ENCODE measurements at places on chromosomes 1 and 21.
A peak's percentile ranks its signal among the peaks of the same experiment; 100 is the strongest.

DNA sequence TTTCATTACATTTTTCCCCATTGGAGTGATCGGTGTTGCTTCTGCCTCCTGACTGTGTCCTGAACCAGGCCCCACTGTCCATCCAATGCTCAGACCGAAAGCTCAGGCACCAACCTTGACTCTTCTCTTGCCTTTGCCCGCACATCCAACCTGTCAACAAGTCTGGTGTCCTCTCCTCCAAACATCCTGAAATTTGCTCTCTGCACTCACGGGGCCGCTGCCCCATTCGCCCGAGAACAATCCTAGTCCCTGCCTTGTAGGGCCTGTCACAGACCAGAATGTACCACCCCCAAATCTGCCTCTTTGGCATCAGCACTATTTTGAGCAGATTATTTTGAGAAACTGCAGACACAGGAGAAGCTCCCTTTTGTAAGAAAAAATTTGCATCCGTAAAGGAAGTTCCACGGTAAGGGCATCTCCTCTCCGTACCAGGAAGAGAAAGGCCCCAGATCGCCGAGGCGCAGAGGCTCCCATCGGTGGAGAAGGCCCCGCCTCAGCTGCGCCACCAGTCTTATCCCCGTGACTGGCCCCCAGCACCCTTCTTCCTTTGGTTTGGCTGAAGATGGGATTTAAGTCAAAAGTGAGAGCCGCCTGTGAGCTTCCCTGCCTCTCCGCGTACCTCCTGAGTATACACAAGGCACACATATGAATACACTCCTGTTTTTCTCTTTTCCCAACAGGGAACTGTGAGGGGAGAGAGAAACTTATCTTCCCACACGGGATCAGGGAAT, 7.1 kb downstream of the MORN1 start:
- no peak for DNase-seq

GRCh38 chr1:220321758-220322157, 49.5 kb upstream of the RAB3GAP2 start:
- no peak for DNase-seq

GRCh38 chr1:193850745-193851144, 664.3 kb upstream of the B3GALT2 start:
- DNase-seq = no peak

- DNase-seq = peak; percentile 24
Observed at GRCh38 chr1:215192306-215192705, 109.8 kb downstream of the KCNK2 start.

GRCh38 chr1:229420765-229421164, 13.1 kb downstream of the ACTA1 start:
- no peak for DNase-seq

DNA sequence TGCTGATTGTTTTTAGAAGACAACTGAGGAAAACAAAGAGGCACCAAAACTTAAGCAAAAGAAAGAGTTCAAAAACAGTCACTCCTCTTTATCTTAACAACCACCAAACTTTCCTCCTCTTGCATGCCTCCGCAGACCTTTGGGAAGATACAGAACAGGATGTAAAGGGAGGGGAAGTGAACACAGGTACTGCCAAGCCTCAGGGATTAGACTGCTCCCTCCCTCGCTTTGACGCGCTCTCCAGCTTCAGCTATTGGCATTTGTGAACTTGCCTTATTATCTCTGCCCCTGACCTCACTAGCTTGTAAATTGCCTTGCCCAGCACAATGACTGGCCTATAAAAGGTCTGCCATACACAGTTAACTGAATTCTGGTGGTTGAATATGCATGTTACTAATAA, 4.8 kb upstream of the SRP9 start:
- no peak for DNase-seq

DNA sequence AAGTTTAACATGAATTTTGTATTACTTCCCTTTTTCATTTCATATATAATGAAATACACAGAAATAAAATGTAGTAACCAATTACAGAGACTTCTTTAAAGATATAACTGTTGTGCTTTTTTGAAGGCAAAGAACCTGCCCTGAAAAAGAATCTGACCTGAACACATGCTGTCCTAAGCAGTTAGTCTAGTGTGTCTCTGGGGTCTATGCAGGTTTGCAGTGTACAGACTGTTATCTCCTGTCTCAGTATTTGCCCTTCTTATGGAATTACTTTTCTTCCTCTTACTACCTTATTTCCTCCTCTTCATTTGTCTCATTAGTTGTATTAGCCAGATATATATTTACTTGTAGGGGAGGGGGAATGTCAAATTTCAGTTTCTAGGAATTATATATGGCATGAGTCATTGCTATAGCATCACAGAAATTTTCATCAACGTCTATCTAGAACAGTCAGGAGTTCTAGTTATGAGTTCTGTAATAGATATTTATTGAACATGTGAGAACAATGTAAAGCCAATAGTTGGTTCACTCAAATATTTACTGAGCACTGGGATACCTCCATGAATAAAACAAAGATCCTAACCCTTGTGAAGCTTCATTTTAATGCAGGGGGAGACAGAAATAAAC, 28.4 kb upstream of the PLEKHO1 start:
- DNase-seq = no peak

GRCh38 chr1:22031214-22031962, 21.1 kb upstream of the CDC42 start:
- no peak for DNase-seq

GRCh38 chr21:43758811-43759210, 17.3 kb downstream of the CSTB start:
- DNase-seq = no peak

- DNase-seq = no peak
Observed at GRCh38 chr21:40512590-40512989, 334.4 kb downstream of the DSCAM start.

DNA sequence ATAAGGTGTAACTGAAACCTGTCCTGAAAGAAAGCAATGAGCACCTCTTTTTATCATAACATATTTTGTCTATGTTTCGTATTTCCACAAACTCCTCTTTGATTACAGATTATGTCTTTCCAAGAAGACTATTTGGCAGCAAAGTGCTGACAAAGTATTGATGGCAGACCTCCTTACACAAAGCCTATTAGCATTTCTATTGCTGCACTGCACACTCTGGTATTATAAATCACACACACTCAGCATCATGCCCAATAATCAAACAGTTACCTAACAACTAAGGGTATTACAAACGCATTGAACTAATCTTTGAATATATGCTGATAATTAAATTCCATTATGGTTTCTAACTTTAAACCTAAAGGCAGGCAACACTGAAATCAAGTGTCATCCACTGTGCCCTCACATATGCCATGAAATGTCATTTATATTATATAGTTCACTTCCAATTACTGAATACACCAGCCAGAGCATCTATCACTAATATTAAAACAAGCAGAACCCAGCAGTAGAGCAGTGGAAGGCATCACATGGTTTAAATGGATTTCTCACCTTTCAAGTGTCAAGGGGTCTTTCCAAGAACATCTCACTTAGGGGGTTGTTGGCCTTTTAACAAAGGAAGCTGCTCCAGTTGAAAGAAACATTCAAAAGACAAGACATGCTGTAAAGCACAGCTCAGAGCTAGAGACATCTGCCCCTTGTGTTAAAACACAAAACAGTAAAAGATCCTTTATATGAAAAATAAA, 239.1 kb downstream of the RERE start:
- no peak for DNase-seq

GRCh38 chr1:22153660-22154437, 11.0 kb upstream of the WNT4 start:
- DNase-seq = no peak

DNA sequence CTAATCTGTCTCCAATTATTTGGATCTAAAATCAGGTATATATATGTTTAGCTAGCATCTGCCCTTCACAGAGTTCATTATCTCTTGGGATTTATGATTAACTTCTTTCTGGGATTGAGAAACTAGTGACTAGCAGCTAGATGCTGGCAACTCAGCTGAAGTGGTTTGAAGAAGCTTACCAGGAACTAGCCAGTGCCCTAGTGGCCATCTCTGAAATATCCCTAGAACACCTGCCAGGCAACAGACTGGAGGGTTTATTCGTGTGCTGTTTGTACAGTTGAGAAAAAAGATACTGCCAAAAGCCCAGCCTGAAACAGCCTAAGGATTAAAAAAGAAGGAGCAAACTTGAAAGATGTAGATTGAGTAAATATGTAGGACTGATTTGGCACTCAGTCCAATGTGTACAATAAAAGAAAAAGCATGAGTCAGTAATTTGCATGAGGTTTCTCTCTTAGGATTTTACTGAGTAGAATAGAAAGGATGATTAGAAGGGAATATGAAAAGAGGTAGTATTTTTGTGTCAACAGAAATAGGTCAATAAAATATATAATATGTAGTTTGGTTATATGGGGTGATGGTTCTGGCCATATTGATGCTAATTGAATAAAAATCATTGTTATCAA, 1144.6 kb upstream of the ADGRL2 start:
- DNase-seq = peak; percentile 1

GRCh38 chr1:33438364-33439160, 7.7 kb upstream of the PHC2 start:
- DNase-seq = no peak

DNA sequence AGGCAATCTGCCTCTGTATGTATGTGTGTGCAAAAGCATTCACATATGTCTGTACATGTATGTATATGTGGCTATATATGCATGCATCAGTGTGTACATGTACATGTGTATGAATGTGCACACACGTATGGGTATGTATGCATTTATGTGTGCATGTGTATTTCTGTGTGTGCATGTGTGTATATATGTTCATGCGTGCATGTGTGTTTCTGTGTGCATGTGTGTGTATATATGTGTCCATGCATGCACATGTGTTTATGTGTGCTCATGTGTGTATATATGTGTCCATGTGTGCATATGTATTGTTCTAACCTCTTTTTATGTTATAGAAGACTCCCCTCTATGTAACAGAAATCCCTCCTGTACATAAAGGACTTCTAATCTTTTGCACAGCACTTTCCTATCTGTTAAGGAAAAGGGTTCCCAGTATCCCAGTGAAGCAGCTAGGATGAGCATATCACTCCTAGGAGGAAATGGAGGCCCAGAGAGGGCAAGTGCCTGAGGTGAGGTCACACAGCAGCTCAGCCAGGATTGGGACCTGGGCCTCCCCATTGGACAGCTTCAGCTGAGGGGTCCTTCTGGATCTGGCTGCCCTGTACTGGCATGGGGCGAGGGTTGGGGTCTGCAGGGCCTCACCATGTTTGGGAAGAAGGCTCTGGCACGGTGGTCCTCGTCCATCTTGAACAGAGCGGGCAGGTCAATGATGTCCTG, 15.8 kb upstream of the SDHB start:
- DNase-seq = no peak

DNA sequence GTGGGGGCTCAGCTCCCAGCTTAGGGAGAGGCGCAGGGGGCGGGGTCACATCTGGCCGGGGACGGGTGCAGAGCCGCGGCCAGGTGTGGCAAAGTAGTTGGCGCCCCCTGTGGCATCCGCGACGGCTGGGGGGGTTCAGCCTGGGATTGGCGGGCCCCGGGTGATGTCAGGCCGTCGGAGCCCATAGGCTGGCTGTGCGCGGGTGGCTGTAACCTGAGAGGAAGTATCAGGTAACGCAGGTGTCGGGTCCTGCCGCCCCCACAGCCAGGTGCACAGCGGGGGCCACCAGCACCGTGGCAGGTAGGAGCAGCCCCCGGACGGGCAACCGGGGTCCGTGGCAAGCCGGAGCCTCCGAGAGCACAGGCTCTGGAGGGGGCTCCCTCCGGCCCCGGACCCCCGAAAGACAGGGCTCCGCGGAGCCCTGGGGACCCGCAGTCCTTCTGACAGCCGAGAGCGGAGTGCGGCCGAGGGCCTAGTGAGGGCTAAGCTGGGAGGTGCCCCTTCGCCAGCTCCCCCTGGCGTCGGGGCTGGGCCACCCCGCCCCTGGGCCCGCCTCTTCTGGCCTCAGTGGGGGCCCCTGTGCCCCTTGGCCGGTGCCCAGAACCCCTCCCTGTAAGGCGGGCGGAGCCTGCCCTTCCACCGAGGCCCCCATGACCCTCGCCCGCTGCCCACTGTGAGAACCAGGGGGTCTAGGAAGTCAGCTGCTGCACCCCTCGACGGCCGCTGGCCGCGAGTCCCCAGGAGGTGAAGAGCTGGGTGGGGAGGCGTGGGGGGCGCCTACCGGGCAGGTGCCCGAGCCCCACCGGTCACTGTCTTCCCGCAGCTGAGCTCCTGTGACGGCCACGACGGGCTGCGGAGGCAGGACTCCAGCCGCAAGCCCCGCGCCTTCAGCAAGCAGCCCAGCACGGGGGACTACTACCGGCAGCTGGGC, 17.9 kb downstream of the TNFRSF25 start:
- no peak for DNase-seq

DNA sequence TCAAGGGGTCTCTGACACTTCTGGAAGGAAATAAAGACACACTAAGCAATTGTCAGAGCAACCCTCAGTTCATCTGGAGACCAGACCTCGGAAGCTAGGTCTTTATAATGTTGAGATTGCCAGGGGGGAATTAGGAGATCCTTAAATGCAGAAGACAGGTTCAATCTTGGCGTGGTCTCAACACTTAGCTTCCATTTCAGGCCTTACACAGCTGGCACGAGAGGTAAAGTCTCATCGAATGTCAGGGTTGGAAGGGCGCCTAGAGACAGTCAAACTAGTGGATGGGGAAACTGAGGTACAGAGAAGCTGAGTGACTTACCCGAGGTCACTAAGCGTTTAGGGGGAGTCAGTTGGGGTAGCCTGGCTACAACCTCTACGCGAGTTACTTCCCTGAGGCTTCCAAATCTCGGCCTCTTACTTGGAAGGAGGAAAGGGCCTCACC, 562 bp upstream of the EPB41 start:
- DNase-seq = no peak

DNA sequence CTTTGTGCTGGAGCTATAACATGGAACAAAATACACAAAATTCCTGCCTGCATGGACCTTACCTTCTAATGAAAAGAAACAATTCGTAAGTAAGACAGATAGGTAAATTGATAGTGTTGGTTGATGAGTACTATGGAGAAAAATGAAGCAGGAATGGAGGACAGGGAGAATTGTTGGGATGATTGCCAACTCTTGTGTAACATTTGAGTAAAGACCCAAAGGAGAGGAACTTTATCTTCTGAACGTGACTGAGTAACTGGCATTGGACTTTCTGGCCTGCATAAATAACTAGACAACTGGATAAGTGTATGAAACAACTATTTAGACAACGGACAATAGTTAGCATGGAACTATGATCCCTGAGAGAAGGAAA, 6.8 kb upstream of the EFCAB14 start:
- DNase-seq = no peak

GRCh38 chr1:16206547-16207317, 5.7 kb downstream of the ARHGEF19 start:
- peak; percentile 98 for DNase-seq

DNA sequence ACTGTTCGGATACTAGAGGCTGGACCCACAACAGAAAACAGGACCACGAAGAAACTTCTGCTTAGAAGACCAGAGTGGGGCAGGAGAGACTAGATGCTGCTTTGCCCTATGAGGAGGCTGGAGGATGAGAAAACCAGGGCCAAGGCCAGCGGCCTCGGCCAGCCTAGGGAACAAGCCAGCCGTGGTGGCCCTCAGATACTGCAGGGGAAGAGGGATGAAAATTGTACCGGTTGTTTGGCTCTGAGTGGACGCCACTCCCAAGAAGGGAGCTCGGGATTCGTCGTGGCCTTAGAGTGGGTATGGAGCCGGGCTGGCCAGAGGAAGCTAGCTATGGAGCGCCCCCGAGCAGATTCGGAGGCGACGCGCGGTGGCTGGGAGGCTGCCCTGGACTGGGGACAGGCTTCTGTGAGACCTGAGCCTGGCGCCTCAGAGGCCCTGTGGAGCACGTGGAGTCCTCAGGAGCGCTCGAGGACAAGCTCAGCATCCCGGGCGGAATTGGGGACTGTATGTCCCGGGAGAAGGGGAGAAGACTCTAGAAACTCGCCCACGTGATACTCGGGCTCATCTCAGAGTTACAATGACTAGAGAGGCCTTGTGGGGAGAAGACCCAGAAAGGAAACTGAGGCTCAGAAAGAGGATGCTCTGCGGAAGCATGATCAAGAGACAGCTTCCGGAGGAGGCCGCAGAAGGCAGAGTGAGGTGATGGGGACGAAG, 2.8 kb downstream of the PRRX1 start:
- peak; percentile 51 for DNase-seq

Measured in GM03348 (cell line).